ENCODE measurements at places on chromosomes 16 and 17. TPM values are rescaled to one million over a fixed set of nuclear protein-coding genes. Genes with fewer than 3 reads are reported as not detected.
A peak's percentile ranks its signal among the peaks of the same experiment; 100 is the strongest.

- no peak for DNase-seq
Measured at GRCh38 chr17:65876985-65877384, 314.9 kb downstream of the CEP112 start.

DNA sequence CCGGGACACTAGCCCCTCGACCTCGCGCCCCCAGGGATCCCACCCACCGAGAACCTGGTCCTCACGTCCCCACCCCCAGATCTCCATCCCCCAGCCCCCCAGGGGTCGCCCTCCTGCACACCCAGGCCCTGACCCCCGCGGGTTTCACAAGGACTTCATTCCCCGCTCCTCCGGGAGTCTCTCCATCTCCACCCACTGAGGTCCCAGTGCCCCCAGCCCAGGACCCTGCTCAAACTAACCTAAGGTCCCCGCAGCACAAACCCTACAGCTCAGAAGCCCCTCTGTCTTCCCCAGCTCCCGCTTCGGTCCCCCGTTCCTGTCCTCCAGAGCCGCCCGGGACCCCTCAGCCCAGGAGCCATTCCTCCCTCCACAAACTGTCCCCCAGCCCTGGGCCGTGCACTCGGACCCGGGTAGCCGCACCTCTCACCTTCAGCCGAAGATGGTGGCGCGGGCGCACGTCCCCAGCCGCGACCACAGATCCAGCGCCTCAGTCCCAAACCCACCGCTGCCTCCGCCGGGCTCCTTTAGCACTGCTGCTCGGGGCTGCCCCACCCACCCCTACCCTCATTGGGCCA lies at the start of gene MYH10:
Gene MYH10, minus strand, starts transcription at position 499 of the 575 bp plus-strand sequence. CDS start 7,479 bp downstream, outside the sequence.
- DNase-seq: no peak

DNA sequence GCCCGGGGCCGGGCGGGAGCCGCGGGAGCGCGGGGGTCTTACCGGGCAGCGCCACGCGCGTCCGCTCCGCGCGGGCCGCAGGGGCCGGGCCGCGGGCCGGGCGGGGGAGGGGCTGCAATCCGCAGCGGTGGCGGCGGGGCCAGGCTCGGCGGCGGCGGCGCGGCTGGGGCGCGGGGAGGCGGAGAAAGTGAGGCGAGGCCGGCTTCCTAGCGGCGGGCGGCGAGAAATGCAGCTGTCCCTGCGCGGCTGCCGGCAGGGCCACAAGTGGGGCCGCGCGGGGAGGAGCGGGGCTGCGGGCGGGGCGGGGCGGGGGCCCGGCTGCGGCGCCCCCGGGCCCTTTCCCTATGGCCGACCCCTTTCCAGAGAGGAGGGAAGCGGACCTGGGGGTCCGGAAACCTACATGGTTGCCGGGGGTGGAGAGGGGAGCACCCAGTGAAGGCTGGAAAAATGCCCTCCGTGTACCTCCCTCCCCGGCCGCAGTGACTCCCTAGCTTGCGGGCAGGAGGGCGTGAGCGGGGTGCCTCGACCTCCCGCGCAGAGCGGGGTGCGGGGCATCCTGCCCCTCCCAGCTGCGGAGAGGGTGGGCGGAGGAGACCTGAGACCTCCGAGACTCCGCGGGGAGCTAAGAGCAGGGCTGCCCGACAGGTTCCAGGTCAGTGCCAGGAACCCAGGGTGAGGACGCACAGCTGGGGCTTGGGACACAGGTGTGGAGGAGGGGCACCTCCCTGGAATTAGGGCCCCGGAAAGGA lies at the start of gene CUEDC1:
Gene CUEDC1, minus strand, starts transcription at position 230 of the 749 bp plus-strand sequence. CDS start 69,848 bp downstream, outside the sequence.
- DNase-seq: peak; percentile 52

- no peak for DNase-seq
Measured at GRCh38 chr17:76847031-76847430, 21.2 kb upstream of the MGAT5B start.

GRCh38 chr16:73058221-73058615 lies 10.3 kb upstream of the ZFHX3 start:
- peak; percentile 44 for DNase-seq

DNA sequence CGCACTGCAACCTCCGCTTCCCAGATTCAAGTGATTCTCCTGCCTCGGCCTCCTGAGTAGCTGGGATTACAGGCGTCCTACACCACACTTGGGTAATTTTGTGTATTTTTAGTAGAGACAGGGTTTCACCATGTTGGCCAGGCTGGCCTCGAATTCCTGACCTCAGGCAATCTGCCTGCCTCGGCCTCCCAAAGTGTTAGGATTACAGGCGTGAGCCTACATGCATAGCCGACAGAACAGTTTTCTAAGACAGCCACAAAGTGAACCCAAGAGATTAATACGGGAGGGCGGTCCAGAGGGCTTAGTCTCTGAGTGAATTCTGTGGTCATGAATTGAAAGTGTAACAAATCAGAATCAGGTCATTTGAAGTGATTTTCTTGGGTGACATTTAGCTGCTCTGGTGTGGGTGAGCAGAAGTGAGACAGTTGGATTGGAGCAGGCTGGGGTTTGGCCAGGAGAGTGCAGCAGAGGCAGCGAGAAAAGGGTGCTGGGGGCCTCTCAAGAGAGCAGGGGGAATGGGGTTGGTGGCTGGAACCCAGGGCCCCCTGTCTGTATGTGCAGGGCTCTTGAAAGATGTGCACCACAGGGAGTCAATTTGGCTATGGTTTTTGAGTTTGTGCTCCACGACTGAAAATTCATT lies 231.4 kb upstream of the WSCD1 start:
- DNase-seq: no peak

DNA sequence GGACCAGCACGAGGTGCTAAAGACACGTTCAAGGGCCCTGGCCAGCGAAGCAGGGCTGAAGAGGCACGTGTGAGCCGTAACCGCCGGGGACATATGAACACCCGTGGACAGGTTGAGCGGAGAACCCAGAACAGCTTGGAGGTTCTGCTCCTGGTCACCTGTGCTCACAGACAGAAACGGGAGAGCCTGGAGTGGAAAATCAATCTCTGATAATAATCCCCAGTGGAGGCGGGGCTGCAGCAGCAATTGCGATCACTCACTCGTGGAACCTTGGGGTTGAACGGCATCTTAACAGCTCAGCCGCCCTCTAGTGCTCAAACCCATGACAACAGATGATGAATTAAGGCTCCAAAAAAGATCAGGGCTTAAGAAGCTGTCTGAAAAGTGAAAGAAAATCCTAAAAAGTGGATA lies 25.6 kb downstream of the WIPI1 start:
- DNase-seq: no peak

GRCh38 chr16:53832896-53833544 lies 129.1 kb downstream of the FTO start:
- no peak for DNase-seq

DNA sequence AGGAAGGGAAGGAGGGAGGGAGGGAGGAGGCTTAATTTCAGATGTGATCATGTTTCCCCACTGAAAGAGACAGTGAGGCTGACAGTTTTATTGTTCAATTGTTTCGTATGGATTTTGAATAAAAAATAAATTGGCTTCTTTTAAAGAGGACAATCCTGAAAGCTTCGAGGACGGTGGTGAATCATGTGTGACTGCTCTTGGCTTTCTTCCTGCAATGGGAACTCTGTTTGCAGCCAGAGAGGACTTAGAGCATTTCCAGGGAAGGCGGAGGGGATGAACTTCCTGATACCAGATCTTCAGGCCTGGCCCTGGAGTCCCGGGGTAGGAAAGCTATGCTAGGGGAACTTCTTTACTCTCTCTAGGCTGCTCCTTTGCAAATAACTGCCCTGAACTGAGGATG lies 72.8 kb upstream of the C16orf82 start:
- DNase-seq: no peak

- DNase-seq: no peak
Measured at GRCh38 chr17:9173386-9173983, 152.2 kb downstream of the NTN1 start.

DNA sequence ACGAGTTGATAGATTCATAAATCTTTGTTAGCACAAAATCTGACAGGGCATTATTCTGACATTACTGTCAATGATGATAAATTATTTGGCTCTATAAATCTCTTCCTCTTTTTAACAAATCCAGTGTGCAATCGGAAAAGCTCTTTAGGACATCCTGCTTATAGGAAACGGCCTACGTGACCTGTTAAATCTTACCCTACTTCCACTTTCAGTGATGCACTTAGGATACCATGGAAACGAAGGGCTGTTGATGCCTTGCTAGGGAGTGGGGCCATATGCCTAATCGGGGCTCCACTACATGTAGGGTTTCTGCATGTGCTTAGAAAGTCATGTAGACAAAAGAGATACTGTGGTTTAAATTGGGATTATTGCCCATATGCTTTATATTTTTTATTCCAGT lies 27.2 kb downstream of the ZNF594 start:
- no peak for DNase-seq

DNA sequence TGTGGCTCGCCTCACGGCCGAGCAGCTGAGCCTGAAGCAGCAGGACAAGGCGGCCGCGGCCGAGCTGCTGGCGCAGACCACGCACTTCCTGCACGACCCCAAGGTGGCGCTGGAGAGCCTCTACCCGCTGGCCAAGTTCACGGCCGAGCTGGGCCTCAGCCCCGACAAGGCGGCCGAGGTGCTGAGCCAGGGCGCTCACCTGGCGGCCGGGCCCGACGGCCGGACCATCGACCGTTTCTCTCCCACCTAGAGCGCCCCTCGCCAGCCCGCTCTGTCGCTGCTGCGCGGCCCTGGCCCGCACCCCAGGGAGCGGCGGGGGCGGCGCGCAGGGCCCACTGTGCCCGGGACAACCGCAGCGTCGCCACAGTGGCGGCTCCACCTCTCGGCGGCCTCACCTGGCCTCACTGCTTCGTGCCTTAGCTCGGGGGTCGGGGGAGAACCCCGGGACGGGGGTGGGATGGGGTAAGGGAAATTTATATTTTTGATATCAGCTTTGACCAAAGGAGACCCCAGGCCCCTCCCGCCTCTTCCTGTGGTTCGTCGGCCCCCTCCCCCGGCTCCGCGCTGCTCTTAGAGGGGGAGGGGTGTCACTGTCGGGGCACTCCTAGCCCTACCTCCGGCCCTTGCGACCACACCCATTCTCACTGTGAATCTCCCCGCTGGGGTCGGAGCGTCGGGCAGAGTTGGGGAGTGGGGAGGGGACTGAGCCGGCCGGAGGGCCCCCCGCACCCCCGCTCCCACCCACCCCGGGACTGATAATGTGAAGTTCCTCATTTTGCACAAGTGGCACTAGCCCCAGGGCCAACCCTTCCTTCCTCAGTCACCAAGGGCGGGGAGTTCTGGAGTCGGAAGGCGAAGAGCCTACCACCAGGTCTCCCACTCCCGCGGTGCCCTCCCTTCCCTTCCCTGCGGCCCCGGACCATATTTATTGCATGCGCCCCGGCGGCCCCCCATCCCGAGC lies 4.0 kb downstream of the HIC1 start:
- peak; percentile 63 for DNase-seq

DNA sequence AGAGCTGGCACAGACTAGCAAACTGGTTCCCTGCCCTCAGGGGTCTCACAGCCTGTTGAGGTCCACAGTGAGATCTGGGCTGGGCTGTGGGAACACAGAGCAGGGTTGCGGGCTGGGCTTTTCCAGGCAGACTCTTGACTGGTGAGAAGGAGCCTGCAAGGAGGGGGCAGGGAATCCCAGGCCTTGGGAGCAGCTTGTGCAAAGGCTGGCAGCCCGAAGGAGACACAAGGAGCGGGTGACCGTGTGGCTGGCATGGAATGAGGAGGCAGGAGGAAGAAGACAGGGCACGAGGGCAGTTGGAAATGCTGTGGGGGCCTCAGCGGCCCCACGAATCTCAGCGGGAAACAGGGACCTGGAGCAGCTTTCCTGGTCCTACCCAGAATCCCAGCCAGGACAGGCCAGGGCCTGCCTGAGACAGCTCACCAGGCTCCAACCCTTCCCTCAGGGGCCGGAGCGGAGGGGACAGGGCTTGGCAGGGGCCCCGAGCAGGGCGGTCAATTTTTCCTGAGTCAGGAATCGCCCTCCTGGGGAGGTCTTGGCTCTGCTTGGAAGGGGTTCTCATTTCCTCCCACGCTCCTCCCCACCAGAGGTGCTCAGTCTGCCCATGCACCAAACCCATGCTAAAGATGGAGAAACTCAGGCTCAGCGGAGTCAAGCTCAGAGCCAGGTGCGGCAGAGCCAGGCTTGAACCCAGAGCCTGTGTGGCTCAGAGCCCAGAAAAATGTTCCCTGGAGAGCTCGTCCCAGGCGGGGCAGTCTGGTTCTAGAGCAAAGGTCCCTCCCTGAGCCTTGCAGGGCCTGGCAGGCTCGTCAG lies 9.2 kb upstream of the SNN start:
- DNase-seq: no peak

DNA sequence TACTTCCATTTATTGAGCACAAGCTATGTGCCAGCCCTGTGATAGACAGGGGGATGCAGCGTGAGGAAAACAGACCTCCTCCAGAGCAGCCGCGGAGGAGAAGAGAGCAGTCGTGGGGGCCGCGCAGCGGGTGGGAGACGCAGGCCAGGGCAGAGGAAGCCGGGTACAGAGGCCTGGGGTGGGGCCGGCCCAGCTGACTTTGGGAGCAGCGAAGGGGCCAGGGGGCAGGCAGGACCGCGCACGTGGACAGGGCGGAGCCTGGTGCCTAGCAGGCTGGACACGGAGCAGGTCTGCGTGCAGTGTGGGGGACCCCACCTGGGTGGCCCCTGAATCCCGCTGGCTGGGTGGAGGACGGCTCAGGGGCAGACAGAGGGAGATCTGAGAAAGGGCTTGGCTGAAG lies 46.2 kb downstream of the ZFPM1 start:
- DNase-seq: no peak

Gene RGS9
- not detected for polyA plus RNA-seq

Gene KRT20
- polyA plus RNA-seq: not detected

Gene TMEM92
- not detected for polyA plus RNA-seq

Gene GRIN2A
- not detected for polyA plus RNA-seq

Gene MYH1
- polyA plus RNA-seq: not detected

Gene COQ9
- polyA plus RNA-seq: 28.8 TPM

Gene NLGN2
- polyA plus RNA-seq: not detected
